Jurkat, Clone E6-1 (cell line): ENCODE measurements at places on chromosomes 6 and 20.

- DNase-seq: no peak
Measured at GRCh38 chr6:31156641-31157040, 961 bp downstream of the CCHCR1 start.

DNA sequence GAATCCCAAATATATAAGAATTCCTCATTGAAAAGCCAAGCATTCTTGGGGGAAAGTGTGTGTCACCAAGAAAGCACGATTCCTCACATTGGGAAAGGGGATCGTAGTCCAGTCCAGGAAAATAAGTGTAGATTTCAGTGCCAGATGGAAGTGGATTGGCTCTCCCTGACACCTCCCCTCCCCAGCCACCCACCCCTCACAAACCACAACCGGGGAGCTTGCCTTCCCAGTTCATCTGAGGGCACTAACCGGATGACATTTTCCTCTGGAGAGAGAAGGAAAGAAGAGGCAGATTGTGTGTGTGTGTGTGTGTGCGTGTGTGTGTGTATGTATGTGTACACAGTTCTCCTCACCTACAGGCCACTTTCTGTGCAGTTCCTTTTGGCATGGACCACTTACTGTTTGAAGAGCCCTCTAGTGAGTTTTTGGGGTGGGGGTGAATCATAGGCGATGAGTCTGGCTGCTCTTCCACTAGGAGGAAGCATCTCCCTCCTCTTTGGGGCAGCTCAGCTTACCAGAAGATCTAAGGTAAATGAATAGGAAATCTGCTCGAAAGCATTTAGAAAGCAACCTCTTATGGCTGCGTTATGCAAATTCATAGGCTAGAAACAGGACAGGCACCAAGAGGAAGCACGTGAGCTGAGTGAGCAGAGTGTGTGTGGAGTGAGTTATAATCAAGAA, 20.8 kb downstream of the DAAM2 start:
- peak; percentile 66 for DNase-seq

GRCh38 chr6:167730441-167730840, 96.3 kb upstream of the AFDN start:
- DNase-seq: no peak

DNA sequence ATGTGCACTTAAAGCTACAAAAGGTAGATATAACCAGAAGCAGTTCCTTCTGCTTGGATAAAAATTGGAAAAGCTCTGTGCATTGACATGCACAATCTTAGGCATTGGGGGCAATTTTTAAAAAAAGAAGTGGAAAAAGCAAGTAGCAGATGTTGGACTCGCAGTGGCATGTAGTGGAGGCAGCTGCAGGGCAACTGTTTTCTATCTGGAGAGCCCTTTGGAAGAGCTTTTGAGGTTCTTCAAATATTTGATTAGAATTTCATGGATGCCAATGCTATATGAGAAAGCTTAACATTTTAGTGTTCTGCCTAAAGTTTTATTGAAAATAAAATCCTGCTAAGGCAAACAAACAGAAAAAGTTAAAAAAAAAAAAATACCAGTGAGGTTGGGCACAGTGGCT, 388.3 kb upstream of the RNF217 start:
- DNase-seq: no peak

- DNase-seq: no peak
Measured at GRCh38 chr20:36339646-36340592, 33.8 kb downstream of the DLGAP4 start.

DNA sequence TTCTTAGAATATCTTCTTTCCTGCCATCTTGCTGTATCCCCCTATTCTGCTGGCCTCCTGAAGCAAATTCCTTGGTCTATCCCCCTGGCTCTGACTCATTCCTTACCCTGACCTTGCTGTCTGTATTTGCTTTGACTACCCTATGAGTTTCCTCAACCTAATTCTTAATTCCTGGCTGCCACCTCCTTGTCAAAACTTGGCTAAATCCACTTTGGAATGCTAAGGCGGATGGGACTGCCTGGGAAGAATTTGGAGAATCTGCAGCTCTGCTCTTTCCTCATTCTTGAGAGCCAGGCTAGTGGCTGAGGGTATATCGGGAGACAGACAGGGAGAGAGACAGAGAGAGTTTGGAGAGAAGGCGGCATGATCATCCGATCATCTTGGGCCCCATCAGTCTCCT, 24.4 kb downstream of the CAP2 start:
- no peak for DNase-seq

DNA sequence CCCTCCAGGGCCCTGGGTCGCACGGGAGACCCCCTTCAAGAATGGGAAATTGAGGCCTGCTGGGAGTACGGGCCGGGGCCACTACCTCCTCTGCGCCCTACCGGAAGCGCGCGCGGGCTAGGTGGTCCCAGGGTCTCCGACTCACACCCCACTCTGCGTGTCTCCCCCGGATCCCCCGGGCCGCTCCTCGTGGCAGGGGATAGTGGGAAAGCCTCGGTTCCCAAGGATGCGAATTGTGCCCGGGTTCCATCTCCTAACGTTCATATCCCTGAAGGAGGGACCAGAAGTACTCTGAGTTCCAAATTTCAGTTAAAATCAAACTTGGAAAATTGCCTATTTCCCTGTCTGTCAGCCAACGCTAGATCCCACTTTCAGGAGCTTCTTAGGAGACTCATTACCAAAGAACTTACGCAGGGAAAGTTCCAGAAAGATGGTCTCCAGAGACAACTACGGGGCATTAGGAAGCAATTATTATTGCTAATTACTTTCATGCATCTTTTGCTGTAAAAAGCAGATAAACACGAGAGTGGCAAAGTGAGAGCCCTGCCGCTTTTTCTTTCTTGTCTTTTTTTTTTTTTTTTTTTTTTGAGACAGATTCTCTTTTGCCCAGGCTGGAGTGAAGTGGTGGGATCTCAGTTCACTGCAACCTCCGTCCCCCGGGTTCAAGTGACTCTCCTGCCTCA, 858 bp downstream of the FAM83D start:
- no peak for DNase-seq

DNA sequence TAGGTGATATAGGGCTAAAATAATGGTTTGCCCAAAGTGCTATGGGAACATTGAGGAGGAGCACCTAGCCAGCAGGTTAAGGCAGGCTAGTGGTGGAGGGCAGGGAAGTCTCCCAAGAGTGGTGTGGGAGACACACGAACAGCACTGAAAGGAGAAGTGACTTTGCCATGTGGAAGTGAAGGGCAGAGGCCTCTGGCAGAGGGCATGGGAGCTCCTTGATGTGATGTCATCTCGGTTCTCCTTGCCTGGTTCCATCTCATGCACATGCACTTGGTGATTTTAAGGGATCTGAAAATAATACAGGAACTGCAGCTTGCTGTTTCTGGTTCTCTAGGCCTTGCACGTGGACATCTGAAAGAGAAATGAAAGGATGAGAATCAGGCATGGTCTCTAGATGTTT, 4.7 kb upstream of the MAP3K4 start:
- no peak for DNase-seq

DNA sequence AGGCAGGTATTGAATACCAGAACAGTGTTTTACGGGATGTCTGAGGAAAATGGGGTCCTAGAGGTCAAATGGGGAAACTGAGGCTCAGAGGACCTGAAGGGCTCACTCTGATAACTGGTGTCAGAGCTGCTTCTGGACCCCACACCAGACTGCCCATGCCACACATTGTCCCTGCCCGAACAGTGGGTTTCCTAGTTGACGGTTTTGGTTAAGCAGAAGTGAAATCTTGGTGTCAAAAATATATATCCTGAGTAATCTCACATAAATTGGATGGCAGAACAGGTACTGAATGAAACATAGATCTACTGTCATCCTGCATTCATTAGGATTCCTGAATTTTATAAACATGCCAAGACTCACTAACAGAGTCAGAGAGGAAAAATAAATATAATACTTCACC, 16.3 kb downstream of the NOX3 start:
- no peak for DNase-seq

DNA sequence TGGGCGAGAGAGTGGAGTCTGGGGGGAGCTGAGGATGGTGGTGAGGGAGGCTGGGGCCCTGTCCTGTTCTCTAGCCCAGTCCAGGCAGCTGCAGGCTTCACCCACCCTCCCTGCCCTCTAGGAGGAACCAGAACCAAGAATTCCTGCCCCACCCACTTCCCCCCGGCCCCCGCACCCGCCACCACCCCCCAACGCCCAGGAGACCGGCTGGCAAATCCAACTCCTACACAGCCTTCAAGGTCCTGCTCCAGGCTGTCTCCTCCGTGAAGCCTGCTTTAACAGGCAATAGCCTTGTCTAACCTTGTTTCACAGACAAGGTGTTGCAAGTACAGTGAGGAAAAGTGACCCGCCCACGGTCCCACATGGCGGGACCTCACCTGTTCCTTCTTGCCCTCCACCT, 2.4 kb downstream of the SPDEF start:
- no peak for DNase-seq

GRCh38 chr20:41135888-41136679, 1.3 kb upstream of the PLCG1 start:
- no peak for DNase-seq

GRCh38 chr6:137923866-137924653, 57.0 kb downstream of the TNFAIP3 start:
- no peak for DNase-seq

DNA sequence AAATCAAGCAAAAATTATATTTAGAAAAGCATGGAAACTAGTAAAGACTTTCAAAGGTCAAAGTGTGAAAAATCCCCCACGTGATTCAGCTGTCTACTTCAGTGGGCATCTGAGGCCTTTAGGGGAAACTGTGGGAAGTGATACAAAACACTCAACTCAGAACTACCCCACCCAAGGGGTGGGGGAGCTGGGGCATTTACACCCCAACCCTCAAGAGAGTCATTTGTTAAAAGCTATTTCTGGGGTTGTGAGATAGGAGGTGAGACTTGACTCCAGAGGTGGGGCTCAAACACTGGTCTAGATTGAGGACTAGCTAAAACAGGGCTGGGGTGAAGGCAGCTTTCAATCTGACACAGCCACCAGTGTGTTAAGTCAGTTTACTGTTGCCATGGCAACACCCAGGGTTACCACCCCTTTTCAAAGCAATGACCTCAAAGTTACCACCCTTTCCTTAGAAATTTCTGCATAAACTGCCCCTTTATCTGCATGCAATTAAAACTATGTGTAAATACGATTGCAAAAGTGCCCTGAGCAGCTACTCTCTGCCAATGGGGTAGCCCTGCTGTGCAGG, 9.9 kb upstream of the GTSF1L start:
- DNase-seq: no peak

DNA sequence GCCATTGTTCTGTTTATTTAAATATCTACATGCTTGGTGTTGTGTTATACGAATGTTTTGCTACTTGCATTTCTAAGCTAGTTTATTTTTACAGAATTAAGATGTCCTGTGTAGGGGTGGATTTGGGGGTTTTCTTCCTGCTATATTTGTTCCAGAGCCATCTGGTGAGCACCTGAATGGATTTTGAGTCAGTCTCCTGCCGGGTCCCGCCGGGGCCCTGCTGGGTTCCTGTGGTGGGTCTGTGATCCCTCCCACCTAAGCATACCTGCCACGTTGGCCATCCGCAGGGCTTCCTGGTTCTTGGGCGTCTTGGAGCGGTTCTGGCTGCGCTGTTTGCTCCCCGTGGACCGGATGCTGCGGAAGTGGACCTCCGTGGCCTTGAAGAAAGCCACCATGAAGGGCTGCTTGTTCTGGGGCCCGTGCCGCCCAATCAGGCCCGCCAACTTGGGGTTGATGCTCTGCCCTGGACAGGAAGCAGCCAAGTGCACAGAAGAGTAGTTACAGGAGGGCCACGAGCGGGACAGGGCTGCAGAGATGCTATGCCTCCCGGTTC, 82.9 kb downstream of the BMP7 start:
- DNase-seq: no peak
